Cardiac muscle cell (in vitro differentiated cells and primary cell): ENCODE measurements at places on chromosomes 11 and 22. TPM values are rescaled to one million over a fixed set of nuclear protein-coding genes. Genes with fewer than 3 reads are reported as not detected.

The OR51B5 gene
- total RNA-seq = 1.4 and 3.6 TPM in 2 replicates

The SMIM35 gene
- total RNA-seq = not detected in 2 replicates

The ALKBH3 gene
- 26.4 and 31.0 TPM in 2 replicates for total RNA-seq

The TMPRSS5 gene
- 0.21 and 0.74 TPM in 2 replicates for total RNA-seq

The GP1BB gene
- total RNA-seq = 89.4 and 100 TPM in 2 replicates

The AP2A2 gene
- 54.7 and 77.6 TPM in 2 replicates for total RNA-seq

The DEFB131B gene
- total RNA-seq = not detected in 2 replicates

The PDGFD gene
- 97.0 and 105 TPM in 2 replicates for total RNA-seq

The APOBEC3H gene
- total RNA-seq = 0.57 and 1.3 TPM in 2 replicates

The C11orf52 gene
- 5.5 and 7.4 TPM in 2 replicates for total RNA-seq

The GGTLC2 gene
- not detected in 2 replicates for total RNA-seq

The ARHGEF17 gene
- 37.2 and 60.3 TPM in 2 replicates for total RNA-seq

The FXYD2 gene
- 0.07 and 2.4 TPM in 2 replicates for total RNA-seq
